ENCODE measurements at places on chromosomes 2 and 18. TPM values are rescaled to one million over a fixed set of nuclear protein-coding genes. Genes with fewer than 3 reads are reported as not detected.

SLC14A1 gene
- 27.6 TPM for total RNA-seq

NDC80 gene
- 2.7 TPM for total RNA-seq

TSHZ1 gene
- 4.8 TPM for total RNA-seq

SNRPD1 gene
- total RNA-seq, result 11.9 TPM

KHK gene
- 0.55 TPM for total RNA-seq

DCDC2C gene
- total RNA-seq, result not detected

CELF4 gene
- total RNA-seq, result not detected

TTC27 gene
- 15.8 TPM for total RNA-seq

DSC1 gene
- total RNA-seq, result not detected

INSIG2 gene
- total RNA-seq, result 6.1 TPM

RTN4 gene
- 176 TPM for total RNA-seq

STARD6 gene
- not detected for total RNA-seq

FOXD4L1 gene
- 0.09 TPM for total RNA-seq

TACR1 gene
- total RNA-seq, result under 0.01 TPM

BOLL gene
- total RNA-seq, result not detected

KRCC1 gene
- 27.5 TPM for total RNA-seq

ERICH2 gene
- 1.2 TPM for total RNA-seq

CXCR1 gene
- not detected for total RNA-seq

DES gene
- 3.7 TPM for total RNA-seq

CCL20 gene
- 0.28 TPM for total RNA-seq

SNORC gene
- 0.92 TPM for total RNA-seq

PAX8 gene
- total RNA-seq, result 0.14 TPM

ZNF519 gene
- total RNA-seq, result 1.7 TPM

BMP10 gene
- not detected for total RNA-seq

CHRNG gene
- not detected for total RNA-seq

TFCP2L1 gene
- not detected for total RNA-seq

CRYGD gene
- total RNA-seq, result not detected

ANXA4 gene
- total RNA-seq, result 87.0 TPM

SP140 gene
- under 0.01 TPM for total RNA-seq
